ENCODE measurements at places on chromosomes 7 and 10.

DNA sequence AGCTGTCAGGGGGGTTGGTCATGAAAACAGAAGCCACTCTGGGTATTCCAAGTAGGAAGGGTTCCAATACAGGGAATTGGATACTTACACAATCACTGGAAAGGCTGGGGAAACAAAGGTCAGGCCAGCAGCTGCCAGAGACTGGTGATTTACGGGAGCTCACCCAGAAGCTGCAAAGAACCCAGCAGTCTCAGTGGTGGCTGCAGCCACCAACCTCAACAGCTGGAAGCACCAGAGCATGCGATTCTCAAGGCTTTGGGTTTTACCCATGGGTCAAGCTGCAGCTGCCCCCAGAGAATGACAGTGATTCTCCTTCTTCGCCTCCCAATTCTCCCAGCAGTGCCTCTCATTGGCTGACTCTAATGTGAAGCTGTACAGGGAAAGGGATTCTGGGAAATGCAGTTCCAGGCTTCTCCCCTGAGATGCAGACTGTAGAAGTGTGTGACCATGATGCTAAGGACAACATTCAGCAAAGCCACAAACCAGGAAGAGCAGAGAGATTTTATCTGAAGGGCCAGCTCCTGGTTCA lies 107.2 kb upstream of the TCF7L2 start:
- no peak for DNase-seq

DNA sequence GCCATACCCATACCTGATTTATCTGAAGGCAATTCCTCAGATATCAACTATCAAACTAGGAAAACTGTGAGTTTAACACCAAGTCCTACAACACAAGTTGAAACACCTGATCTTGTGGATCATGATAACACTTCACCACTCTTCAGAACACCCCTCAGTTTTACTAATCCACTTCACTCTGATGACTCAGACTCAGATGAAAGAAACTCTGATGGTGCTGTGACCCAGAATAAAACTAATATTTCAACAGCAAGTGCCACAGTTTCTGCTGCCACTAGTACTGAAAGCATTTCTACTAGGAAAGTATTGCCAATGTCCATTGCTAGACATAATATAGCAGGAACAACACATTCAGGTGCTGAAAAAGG lies 69.0 kb upstream of the RSBN1L start:
- no peak for DNase-seq

DNA sequence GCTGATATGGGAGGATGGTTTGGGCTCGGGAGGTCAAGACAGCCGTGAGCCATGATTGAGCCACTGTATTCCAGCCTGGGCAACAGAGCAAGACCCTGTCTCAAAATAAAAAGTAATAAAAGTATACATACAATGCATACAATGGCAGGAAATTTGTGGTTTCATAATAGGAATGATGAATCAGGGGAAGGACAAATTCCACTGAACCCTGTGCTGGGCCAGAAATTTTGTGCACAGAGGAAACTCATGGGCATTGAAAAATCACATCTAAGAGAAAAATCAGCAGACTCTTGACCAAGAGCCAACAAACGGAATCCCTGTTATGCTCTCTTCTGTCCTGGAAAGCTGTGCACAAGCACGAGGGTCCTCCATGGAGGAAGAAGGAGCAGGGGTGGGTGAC lies 35.1 kb downstream of the SEM1 start:
- DNase-seq: no peak

- no peak for DNase-seq
Measured at GRCh38 chr7:8070451-8071180, 102.0 kb downstream of the GLCCI1 start.

- no peak for DNase-seq
Measured at GRCh38 chr7:135282561-135283254, 49.1 kb downstream of the STRA8 start.

DNA sequence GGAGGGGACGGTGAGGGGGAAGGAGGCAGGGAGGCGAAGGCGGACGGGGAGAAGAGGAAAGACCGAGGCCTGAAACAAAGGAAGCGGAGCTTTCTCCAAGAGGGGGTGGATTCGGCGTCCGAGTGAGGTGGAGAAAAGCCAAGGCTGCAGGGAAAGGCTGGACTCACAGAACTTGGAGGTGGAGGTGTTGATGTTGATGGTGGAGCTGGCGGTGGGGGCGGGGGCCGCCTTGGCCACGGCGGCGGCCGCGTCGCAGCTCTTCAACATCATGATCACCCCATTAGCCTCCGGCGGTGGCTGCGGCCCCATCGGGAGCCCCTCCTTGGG lies 578 bp downstream of the CACUL1 start:
- DNase-seq: peak; percentile 62

DNA sequence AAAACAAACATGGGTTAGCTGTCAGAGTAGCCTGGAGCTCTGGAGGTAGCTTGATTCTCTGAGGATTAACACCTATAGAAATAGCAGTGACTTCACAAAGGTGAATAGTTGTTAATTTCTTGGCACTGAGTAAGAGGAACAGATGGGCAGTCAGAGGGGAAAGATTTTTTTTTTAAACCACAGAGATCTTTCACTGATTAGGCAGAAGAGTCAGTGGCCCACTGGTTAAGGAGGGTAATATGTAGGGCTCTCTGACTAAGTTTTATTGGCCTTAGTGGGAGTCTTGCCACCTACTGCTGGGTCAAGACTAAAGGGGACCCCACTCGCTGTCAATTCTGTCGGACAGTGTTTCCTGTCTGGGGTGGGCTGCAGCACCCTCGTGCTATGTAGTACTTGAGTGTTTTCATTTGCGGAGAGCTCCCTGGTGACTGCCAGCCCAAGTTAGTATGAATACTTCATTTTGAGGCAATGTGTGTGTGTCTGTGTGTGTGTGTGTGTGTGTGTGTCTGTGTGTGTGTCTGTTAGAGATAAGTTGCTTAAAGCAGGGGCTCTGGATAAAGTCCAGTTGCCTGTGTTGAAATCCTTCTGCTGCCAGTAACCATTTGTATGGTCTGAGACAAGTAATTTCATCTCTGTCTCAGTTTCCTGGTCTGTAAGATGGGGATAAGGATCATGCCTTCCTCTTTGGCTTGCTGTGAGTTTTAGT lies 145.2 kb downstream of the ARID5B start:
- DNase-seq: peak; percentile 59

GRCh38 chr10:24483701-24484100 lies 240.0 kb downstream of the ARHGAP21 start:
- no peak for DNase-seq

- no peak for DNase-seq
Measured at GRCh38 chr10:89615112-89615511, 29.9 kb downstream of the PANK1 start.

- no peak for DNase-seq
Measured at GRCh38 chr7:91324663-91325062, 60.4 kb downstream of the FZD1 start.

- DNase-seq: no peak
Measured at GRCh38 chr7:150846291-150847115, 5.8 kb upstream of the AOC1 start.

- no peak for DNase-seq
Measured at GRCh38 chr7:8147760-8148463, 114.1 kb downstream of the ICA1 start.

- DNase-seq: no peak
Measured at GRCh38 chr10:130656582-130657133, 520.5 kb downstream of the GLRX3 start.

DNA sequence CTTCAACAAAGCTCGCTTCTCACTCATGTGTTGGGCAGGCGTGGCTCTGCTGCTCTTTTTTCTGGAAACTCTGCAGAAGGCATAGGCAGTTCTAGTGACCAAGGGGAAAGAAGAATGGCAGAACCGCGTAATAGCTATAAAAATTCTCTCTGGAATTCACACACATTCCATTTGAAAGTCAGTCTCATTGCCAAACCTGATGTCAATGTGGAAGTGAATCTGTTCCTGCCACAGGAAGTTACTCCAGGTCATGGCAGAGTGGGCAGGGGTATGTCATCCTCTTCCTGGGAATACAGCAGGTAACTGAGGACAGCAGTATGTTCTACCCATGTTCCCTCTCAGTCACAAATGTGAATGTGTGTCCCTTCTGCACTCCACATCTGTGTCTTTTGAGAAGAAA lies 8.2 kb upstream of the PAXIP1 start:
- DNase-seq: no peak

- peak; percentile 41 for DNase-seq
Measured at GRCh38 chr7:10939237-10939910, 34.3 kb upstream of the PHF14 start.

Data from activated CD8-positive, alpha-beta memory T cell treated with anti-CD3 and anti-CD28 coated beads, Interleukin-2, amount 10 ng/mL, durations not matched to agents 7 days and 5 days (primary cell).